Activated CD4-positive, alpha-beta T cell treated with anti-CD3 and anti-CD28 coated beads, Interleukin-10, Interleukin-2, amounts not matched to agents 100 ng/mL and 50 ng/mL, durations not matched to agents 16 hours and 8 hours (primary cell): ENCODE measurements at places on chromosomes 6 and 20.

- DNase-seq, result no peak
Measured at GRCh38 chr20:14986656-14987055, 649.2 kb upstream of the FLRT3 start.

- no peak for DNase-seq
Measured at GRCh38 chr6:156942266-156942665, 165.1 kb downstream of the ARID1B start.

DNA sequence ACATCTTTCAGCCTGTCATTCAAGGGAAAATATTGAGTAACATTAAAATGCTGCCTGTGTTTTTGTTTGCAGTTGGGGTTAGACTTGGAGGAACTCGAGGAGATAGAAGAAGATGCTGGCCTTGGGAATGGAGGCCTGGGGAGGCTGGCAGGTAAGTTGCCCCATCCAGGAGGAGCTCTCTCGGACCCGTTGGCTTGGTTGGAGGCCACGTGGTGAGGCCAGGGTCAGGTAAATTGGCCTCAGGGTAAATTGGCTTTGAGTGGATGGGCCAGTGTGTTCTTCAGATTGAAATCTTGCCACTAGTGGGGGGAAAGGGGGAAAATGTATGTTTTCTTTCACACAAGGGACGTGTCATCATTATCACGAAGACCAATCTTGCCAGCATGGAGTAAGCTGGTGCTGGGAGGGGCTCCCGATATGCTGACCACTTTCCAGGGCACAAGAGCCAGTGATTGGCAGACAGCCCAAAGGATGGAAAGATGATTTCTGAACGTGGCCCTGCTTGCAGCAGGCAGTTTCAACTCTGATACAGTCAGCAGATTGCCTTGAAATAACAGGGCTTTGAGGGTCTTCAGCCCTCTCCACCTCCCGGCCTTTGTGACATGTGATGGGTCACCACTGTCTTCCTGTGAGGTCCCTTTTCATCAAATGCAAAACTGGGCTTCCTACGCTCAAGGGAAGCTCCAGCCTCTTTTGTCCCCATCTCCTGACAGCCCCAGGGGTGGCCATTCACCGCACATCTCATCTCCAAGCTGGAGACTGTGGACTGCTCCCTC lies 21.4 kb downstream of the PYGB start:
- DNase-seq, result no peak

- DNase-seq, result peak; percentile 94
Measured at GRCh38 chr20:37990571-37991151, 42.6 kb downstream of the TTI1 start.

GRCh38 chr20:18802012-18802634 lies 11.5 kb upstream of the SCP2D1 start:
- DNase-seq, result no peak

DNA sequence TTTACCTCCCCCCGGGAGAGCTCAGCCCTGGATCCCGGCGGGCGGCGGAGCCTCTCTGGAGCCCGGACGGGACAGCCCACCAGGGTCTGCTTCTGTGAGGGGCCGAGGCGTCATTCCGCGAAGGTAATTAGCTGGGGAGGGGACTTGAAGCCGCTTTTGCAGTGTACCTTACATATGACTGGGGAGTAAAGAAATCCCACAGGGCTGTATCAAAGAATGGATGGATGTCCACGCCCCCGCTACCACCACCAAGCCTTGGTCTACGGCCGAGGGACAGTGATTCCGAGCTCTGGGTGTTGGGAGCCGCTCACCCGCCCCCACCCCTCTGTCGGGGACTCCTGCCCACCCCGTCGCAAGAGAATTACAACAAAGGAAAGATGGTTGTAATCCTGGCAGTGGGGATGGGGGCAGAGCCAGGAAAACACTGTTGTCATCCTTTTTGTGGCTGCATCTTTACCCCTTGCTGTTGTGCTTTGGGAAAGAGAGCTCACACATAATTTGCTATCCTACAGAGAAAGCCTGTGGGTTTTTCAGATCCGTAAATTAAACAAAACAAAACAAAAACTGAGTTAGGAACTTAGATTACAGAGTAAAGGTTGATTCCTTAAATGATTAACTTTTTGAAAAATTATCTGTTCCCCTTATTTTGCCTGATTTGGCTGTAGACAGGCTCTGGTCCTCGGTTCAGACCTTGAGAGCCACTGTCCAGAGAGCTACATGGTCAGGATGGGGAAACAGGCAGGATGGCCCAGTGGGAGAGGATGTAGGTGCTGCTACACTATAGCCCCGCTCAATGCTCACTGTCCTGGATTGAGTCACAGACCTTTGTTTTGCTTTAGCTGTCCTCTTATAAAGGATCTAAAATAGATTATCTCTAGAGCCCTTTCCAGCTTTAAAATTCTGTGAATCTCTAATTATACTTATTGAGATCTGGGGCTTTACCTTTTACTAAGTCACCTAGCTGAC lies 997 bp upstream of the FBXO30 start:
- DNase-seq, result peak; percentile 43

DNA sequence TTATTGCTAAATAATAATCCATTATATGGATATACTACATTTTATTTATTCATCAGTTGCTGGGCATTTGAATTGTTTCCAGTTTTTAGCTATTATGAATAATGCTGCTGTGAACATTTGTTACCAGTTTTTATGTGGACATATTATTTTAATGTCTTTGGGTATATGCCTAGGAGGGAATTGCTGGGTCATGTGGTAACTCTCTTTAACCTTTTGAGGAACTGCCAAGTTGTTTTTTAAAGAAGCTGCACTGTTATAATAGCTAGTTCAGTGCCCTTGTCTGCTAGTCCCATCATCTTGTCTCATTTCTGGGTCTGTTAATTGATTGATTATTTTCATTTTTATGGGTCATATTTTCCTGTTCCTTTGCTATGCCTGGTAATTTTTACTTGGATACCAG lies 56.3 kb downstream of the FOXO3 start:
- DNase-seq, result no peak

- DNase-seq, result no peak
Measured at GRCh38 chr6:169398342-169399105, 144.9 kb upstream of the THBS2 start.

DNA sequence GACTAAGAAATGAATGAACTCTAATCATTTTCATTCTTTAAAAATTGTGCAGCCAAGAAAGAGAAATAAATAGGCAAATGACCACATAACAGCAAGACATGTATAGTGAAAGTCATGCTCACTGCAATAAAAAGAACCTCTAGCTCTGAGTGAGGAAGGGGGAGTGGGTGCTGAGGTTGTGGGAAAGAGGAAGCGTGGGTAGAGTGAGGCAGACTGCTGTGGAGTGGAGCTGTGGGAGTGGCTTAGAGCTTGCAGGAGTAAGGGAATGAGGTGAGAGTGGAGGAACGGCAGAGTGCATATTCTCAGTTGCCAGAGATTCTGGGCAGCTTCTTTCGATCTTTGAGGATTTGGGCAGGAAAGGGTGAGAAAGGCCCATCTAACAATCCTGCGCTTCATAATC lies 10.4 kb downstream of the DEFB129 start:
- DNase-seq, result peak; percentile 42

GRCh38 chr6:31821301-31822035 lies 6.1 kb upstream of the HSPA1B start:
- peak; percentile 79 for DNase-seq

DNA sequence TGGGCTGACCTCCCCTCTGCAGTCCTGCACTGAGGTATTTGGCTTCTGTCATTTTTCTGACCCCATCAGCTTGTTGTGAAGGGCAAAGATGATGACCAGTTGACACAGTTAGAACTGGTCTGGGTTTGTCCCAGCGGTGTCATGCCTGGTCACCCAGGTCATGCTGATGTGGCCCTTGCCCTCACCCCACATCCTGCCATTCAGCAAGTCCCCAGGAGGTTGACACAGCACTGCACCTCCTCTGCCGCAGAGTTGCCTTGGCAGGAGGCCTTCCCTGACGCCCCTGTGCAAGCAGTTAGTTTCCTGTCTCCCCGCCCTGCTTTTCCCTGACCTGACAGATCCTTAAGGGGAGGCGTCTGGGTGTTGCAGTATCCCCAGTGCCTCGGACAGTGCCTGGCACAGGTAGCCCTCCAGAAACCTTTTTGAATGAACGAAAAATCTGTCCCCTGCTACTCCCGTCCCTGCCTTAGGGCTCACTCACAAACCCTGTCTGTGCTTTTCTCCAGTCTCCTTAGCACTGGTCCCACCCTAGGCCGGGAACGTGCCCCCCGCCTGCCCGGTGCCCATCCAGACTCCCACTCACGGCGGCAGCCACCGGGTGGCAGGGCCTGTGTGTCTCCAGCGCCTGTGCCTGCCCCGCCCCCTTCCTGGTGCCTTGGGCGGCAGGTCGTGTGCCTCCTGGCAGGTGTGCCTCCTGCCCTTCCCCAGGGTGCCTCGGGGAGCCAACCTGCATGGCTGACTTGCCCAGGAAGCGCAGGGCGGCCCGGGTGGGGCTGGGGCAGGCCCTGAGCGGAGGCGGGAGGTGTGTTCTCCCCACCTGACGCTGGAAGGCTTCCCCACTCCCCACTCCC lies 146.3 kb upstream of the RNF24 start:
- peak; percentile 53 for DNase-seq

DNA sequence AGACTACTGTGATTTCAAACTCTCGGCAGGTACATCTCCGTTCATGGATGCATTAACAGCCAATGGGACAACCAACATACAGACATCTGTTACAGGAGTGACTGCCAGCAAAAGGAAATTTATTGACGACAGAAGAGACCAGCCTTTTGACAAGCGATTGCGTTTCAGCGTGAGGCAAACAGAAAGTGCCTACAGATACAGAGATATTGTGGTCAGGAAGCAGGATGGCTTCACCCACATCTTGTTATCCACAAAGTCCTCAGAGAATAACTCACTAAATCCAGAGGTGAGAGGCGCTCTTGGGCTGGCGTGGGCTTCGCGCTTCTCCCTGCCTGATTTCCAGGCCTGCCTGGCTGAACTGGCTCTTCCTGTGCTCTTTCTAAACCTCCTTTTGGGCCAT lies 68.4 kb downstream of the RPP40 start:
- peak; percentile 87 for DNase-seq

GRCh38 chr6:101126501-101126900 lies 245.4 kb upstream of the ASCC3 start:
- no peak for DNase-seq

GRCh38 chr6:28585335-28585734 lies 59.7 kb downstream of the GPX5 start:
- DNase-seq, result peak; percentile 25

DNA sequence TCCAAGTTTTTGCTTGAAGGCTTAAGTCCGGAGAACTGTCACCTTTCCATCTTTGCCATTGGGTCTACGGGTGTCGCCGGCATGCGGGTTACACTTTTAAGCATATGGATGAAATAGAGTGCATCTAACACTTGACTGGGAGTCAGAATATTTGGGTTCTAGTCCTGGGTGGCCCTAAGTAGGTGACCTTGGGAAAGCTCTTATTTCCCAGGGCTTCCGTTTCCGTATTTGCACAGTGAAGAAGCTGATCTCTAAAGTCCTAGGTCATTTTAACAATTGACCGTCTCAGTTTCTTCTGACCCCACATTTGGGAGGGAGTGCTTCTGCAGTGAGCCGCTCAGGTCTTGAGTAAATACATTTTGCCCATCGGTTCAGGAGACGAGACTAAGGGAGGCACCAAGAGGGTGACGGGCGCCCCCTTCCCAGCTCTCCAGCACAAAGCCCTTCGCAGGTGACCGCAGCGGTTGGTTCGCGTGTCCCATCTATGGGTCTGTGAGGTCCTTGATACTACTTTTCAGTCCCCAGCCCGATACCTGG lies 651 bp upstream of the BLTP3A start:
- DNase-seq, result peak; percentile 52

- DNase-seq, result no peak
Measured at GRCh38 chr6:73024598-73024997, 200.7 kb downstream of the KHDC1L start.

- no peak for DNase-seq
Measured at GRCh38 chr20:10634211-10634610, 39.6 kb downstream of the JAG1 start.
